Inflammatory macrophage treated with lipopolysaccharide for 4 hours (primary cell): ENCODE measurements at places on chromosomes 6 and 20.

DNA sequence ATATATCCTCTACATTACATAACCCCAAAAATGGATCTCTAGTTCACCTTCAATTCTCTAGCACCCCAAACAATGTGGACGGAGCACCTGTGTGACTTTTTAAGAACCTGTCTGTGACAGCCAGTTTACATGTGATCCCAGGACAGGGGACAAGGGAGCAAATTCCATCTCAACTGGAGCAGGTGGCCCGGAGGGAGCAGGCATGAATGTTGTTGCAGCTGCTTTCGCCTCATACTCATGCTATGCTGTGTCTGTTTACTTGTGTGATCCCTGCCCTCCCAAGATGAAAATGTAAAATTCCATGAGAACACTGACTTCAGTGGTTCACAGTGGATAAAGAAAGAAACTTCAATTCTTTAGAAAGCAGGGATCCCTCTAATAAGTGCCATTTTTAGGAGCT is 600.3 kb downstream of the CDH26 start:
- no peak for DNase-seq

GRCh38 chr6:95175927-95176675 is 401.2 kb upstream of the MANEA start:
- no peak for DNase-seq

DNA sequence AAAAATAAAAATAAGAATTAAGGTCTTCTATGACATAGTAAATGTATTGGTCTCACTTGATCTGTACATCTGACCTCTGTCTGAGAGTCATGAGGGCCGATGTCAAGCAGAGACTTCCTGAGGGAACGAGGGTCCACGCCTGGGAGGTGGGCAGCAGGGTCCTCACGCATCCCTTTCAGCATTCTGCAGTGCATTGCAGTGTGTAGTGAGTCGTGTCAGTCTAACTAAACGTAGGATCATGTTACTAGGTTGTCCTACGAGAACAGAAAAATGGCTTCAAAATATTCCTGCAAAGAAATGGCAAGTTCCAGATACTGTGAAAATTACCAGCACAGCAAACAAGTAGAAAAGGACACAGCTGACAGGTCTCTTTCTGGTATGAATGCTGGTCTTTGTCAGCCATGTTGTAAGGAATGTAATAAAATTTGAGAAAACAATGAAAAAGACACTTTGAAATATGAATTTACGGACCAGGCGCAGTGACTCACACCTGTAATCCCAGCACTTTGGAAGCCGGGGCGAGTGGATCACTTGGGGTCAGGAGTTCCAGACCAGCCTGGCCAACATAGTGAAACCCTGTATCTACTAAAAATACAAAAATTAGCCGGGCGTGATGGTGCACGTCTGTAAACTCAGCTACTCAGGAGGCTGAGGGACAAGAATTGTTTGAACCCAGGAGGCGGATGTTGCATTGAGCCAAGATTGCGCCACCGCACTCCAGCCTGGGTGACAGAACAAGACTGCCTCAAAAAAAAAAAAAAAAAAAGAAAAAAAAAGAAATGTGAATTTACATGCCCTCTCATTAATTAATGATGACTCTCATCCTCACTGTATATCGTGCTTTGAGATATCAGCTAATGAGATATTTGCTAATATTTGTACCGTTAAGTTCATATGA is 2.4 kb upstream of the AHCY start:
- DNase-seq: no peak

GRCh38 chr6:6332811-6333244 is 12.4 kb upstream of the F13A1 start:
- peak; percentile 19 for DNase-seq

GRCh38 chr6:137001977-137002302 is 42.8 kb downstream of the IL20RA start:
- DNase-seq: no peak

GRCh38 chr20:53402233-53403005 is 191.2 kb downstream of the ZNF217 start:
- DNase-seq: no peak
